ENCODE measurements at places on chromosomes 2 and 18. TPM values are rescaled to one million over a fixed set of nuclear protein-coding genes. Genes with fewer than 3 reads are reported as not detected.

- peaks cover 47% of the 10 kb centered on the region for H3K4me1 ChIP-seq
- peak overlapping the region; percentile 78 for H3K27ac ChIP-seq
- H3K27me3 ChIP-seq, result peaks cover 1% of the 10 kb centered on the region
- H3K36me3 ChIP-seq, result peaks cover 4% of the 10 kb centered on the region
- no peak for DNase-seq
Measured at GRCh38 chr2:51013933-51014526, 17.9 kb downstream of the NRXN1 start.

GRCh38 chr2:216856406-216857065 is 3.3 kb downstream of the TNP1 start:
- no peak overlapping the region for H3K4me3 ChIP-seq
- no peak overlapping the region for H3K27ac ChIP-seq
- H3K4me1 ChIP-seq, result peaks cover 20% of the 10 kb centered on the region
- no peak for DNase-seq

DNA sequence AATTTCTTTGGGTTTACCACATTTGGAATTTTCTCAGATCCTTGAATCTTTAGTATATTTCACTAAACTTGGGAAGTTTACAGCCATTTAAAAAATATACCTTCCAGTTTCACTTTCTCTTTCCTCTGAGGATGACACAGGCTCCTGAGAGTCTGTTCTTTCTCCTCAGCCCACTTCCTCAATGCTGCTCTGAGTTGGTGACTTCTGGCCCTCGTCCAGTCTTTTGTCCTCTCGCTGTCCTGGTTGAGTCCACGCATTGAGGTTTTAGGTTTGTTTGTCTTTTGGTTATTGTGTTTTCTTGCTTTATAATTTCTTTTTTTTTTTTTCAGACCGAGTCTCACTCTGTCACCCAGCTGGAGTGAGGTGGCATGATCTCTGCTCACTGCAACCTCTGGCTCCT is 40.7 kb upstream of the GALR1 start:
- no peak overlapping the region for H3K27ac ChIP-seq
- no peak for DNase-seq
- H3K27me3 ChIP-seq, result peaks cover 3% of the 10 kb centered on the region
- H3K36me3 ChIP-seq, result no peaks in the 10 kb centered on the region

- DNase-seq, result no peak
- peak overlapping the region; percentile 22 for H3K27ac ChIP-seq
- peaks cover 2% of the 10 kb centered on the region for H3K27me3 ChIP-seq
Measured at GRCh38 chr18:35490894-35491699, 6.7 kb downstream of the INO80C start.

DNA sequence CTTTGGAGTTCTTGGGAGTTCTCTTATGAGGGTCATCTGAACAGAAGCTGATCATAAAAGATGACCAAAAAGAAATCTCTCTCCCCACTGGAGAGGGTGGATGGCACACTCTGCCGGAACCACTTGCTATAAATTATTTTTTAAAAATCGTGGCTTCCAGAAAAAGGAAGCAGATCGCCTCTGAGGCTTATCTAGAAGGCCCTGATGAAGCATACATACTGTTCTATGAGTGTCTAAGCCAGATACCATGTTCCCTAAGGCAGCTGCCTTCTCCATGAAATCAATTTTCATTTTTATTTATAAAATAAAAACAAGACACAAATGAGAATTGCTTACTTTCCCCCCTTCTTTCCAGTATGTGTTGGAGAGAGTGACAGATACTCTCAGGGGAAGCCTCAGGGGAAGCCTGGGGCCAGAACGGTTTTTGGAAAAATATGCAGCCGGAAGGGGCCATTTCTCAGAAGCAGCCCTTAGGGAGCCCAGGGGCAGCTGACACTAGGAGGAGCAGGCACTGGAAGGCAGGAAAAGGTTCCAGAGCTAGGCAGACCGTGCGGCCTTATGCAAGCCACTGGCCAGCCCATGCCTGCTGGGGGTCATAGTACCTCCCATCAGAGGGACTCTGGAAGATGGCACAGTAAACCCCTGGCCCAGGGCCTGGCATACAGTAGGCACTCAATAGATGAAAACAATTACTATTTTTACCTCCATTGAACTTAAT is 130.6 kb downstream of the CABLES1 start:
- H3K36me3 ChIP-seq, result peaks cover 16% of the 10 kb centered on the region
- peak overlapping the region; percentile 12 for H3K27ac ChIP-seq
- peak; percentile 64 for DNase-seq
- H3K4me3 ChIP-seq, result no peak overlapping the region
- H3K4me1 ChIP-seq, result no peaks in the 10 kb centered on the region
- H3K27me3 ChIP-seq, result peaks cover 9% of the 10 kb centered on the region

- H3K4me3 ChIP-seq, result peak within 1 kb of the TSS; percentile 95
- no peak for DNase-seq
- H3K4me1 ChIP-seq, result peaks cover 7% of the 10 kb centered on the region
Measured at GRCh38 chr2:27496357-27497287, at the start of gene GCKR. GCKR (plus strand) TSS chr2:27496839; CDS start chr2:27496905, 66 bp downstream.

The IL36A gene
- not detected for total RNA-seq

DNA sequence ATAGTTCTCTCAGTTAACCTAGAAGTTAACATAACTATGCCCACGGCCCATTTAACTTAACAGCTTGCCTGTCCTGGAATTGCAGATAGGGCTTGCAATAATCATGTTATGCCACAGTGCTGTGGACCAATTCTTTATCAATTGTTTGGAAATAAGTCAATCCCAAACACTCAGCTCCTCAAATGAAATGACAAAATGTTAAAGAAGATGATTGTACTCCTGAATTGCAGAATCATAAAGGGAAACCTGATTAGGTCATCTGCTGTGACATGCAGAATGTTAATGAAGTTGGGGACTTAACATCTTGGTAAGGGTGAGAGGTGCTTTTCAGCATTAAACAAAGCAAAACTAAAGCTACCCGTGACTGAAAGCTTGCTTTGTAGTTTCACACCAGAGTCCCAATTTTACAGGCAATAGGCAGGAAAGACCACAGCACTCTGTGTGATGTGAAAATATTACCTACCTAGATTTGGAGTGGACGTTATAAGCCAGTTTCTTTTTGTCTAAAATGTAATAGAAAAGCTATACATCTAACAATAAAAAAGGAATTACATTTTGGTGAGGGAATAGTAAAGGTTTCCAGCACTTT is 364.0 kb downstream of the GPD2 start:
- no peak overlapping the region for H3K27ac ChIP-seq
- no peak for DNase-seq
- H3K36me3 ChIP-seq, result no peaks in the 10 kb centered on the region
- H3K27me3 ChIP-seq, result no peaks in the 10 kb centered on the region
- H3K4me1 ChIP-seq, result peaks cover 5% of the 10 kb centered on the region
- no peak overlapping the region for H3K4me3 ChIP-seq

DNA sequence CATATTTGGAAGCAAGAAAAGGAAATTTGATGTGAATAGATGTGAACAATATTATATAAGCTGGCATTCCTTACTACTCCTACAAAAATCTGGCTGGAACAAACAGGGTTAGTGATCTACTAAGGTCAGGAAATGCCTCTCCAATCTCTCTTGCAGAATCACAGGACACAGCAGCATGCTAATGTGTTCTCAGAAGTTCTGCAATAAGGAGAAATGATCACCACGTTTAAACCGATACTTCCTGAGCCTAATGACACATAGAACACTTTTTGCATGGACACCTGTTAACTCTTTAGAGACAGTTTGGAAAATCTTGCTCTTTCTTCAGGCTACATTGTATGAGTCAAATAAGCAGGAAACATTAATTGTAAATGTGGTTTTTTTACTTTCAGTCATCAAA is 89.6 kb upstream of the MAP3K20 start:
- no peaks in the 10 kb centered on the region for H3K36me3 ChIP-seq
- H3K27ac ChIP-seq, result no peak overlapping the region
- H3K4me1 ChIP-seq, result peaks cover 3% of the 10 kb centered on the region
- DNase-seq, result no peak
- H3K27me3 ChIP-seq, result no peaks in the 10 kb centered on the region

- DNase-seq, result no peak
- peaks cover 12% of the 10 kb centered on the region for H3K36me3 ChIP-seq
- H3K4me3 ChIP-seq, result no peak overlapping the region
- H3K27ac ChIP-seq, result no peak overlapping the region
Measured at GRCh38 chr2:100584816-100585215, 22.0 kb downstream of the PDCL3 start.

GRCh38 chr2:136248242-136248641 is 130.3 kb upstream of the CXCR4 start:
- H3K27me3 ChIP-seq, result peaks cover 12% of the 10 kb centered on the region
- DNase-seq, result no peak
- no peaks in the 10 kb centered on the region for H3K36me3 ChIP-seq
- peak overlapping the region; percentile 97 for H3K27ac ChIP-seq

The CCDC85A gene
- total RNA-seq, result 12.1 TPM

DNA sequence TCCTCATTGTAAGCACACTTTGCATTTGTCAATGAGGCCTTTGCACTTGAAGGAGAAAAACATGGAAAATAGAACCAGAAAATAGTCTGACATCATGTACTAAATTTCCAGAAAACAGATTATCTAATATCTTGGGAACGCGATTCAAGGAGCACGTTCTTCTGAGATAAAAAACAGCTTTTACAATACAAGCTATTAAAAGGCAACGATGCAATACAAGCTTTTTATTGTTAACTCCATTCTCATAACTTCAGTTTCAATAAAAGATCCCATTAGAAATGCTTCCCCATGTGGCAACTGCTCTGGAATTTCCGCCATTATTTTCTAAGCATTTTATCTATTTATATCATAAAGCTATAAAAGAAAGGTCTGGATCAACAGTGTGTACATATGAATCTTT is 40.3 kb downstream of the NRXN1 start:
- no peak overlapping the region for H3K27ac ChIP-seq
- H3K4me1 ChIP-seq, result peaks cover 17% of the 10 kb centered on the region
- H3K4me3 ChIP-seq, result no peak overlapping the region
- H3K36me3 ChIP-seq, result no peaks in the 10 kb centered on the region

- H3K27ac ChIP-seq, result no peak overlapping the region
- H3K36me3 ChIP-seq, result no peaks in the 10 kb centered on the region
- no peak overlapping the region for H3K4me3 ChIP-seq
- no peak for DNase-seq
- H3K4me1 ChIP-seq, result peaks cover 13% of the 10 kb centered on the region
Measured at GRCh38 chr2:181371782-181372645, 85.2 kb upstream of the ITGA4 start.

DNA sequence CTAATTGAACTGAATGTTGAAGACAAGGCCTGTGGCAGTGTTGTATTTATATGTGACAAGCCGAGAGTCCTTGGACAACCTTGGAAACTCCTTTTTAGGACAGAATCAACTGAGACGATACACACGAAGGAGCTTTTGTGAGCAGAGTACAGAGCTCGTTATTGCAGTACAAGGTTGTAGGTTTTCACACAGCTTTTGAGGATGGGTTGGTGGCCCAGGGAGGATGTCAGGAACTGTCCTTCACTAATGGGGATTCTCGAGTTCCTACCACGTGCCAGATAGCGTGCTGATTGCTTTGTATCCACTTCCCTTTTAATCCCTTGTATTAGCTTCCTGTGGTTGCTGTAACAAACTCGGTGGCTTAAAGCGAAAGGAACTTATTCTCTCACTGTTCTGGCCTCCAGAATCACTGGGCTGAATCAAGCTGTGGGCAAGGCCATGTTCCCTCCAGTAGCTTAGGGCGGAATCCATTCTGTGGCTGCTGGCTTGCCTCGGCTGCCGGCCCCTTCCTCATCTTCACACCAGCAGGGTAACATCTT is 20.2 kb downstream of the INPP4A start:
- H3K4me3 ChIP-seq, result peak overlapping the region; percentile 6
- DNase-seq, result no peak
- H3K27ac ChIP-seq, result peak overlapping the region; percentile 12
- peaks cover 4% of the 10 kb centered on the region for H3K4me1 ChIP-seq
- peaks cover 9% of the 10 kb centered on the region for H3K27me3 ChIP-seq

GRCh38 chr2:15693926-15694588 is 102.4 kb downstream of the DDX1 start:
- H3K27ac ChIP-seq, result peak overlapping the region; percentile 86
- H3K4me3 ChIP-seq, result peak overlapping the region; percentile 70
- peaks cover 28% of the 10 kb centered on the region for H3K4me1 ChIP-seq
- DNase-seq, result peak; percentile 71
- H3K36me3 ChIP-seq, result no peaks in the 10 kb centered on the region
- peaks cover 2% of the 10 kb centered on the region for H3K27me3 ChIP-seq

- H3K27me3 ChIP-seq, result peaks cover 1% of the 10 kb centered on the region
- DNase-seq, result no peak
- no peak overlapping the region for H3K4me3 ChIP-seq
- peaks cover 4% of the 10 kb centered on the region for H3K36me3 ChIP-seq
- no peak overlapping the region for H3K27ac ChIP-seq
Measured at GRCh38 chr2:223442847-223443246, 159.3 kb downstream of the SCG2 start.

DNA sequence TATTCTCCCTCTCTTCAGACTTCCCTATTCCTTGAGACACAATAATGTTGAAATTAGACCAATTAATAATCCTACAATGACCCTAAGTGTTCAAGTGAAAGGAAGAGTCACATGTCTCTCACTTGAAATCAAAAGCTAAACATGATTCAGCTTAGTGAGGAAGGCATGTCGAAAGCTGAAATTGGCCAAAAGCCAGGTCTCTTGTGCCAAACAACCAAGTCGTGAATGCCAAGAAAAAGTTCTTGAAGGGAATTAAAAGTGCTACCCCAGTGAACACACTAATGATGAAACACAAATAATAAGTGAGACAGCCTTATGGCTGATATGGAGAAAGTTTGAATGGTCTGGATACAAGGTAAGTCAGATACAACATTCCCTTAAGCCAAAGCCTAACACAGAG is 115.4 kb downstream of the PXDN start:
- H3K36me3 ChIP-seq, result peaks cover 19% of the 10 kb centered on the region
- H3K4me3 ChIP-seq, result no peak overlapping the region
- H3K27me3 ChIP-seq, result peaks cover 4% of the 10 kb centered on the region
- H3K27ac ChIP-seq, result no peak overlapping the region
- DNase-seq, result no peak
- H3K4me1 ChIP-seq, result peaks cover 14% of the 10 kb centered on the region

Measured in glutamatergic neuron (in vitro differentiated cells).